ENCODE measurements at places on chromosomes 6 and 20.

DNA sequence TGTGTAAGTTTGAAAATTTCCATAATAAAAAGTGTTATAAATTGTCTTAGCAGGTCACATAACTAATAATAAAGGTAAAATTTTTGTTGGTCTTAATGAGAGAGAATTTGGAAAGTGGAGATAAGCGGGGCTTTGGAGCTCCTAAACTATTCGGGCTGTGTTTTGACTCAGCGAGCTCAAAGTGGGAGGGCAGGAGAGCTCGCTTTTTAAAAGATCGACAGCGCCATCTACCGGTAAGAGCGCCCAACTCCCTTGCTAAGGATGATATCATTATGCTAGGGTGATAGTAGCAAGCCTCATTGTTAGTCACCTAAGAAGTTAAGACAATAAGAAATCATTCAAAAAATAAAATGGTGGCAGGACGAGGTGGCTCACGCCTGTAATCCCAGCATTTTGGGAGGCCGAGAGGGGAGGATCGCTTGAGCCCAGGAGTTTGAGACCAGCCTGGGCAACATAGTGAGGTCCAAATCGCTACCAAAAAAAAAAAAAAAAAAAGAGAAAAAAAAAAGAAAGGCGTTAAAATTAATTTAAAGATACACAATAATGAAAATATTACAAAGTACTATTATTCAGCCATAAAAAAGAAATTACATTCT is 24.8 kb downstream of the C6orf15 start:
- peak; percentile 83 for DNase-seq

DNA sequence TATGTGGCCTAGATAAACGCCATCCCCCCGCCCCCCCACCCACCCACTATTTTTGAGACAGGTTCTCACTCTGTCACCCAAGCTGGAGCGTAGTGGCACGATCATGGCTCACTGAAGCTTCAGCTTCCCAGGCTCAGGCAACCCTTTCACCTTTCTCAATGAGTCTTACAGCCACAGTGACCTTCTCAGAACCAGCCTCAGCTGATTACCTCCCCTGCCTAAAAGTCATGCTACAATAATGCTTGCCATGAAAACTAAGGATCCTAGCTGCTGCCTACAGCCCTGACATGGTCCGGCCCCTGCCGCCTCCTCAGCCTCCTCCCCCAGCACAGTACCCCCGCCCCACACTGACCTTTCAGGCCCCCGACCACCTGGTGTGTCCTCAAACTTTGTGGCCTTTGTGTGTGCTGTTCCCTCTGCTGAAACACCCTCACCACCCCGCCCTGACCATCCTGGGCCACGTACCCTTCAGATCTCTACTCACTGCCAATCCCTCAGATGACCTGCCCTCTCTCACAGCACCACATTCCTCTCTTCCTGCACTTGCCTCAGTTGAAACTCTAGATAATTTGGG is 31.3 kb downstream of the PNPLA1 start:
- DNase-seq: no peak

DNA sequence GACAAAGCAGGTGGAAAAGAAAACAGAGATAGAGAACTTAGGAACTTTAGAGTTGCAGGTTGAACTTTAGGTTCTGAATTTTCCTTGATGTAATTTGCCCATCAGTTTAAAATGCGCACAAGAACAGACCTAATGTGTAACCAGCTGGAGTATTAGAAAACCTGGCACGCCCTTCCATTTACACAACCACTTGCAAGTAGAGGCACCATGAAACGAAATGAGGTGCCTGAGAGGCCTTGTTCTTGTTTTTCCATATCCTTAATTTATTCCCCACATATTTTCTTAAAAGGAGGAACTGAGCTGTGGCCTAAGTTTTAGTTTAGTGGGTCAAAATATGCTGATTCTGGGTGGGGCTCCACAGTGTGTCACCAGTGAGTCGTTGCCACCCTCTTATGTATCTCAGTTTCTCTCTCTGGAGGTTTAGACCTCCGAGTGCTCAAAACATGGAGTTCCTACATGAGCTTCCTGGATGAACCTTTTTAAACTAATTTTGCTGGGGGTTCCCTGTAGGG is 17.2 kb upstream of the IL22RA2 start:
- DNase-seq: no peak

DNA sequence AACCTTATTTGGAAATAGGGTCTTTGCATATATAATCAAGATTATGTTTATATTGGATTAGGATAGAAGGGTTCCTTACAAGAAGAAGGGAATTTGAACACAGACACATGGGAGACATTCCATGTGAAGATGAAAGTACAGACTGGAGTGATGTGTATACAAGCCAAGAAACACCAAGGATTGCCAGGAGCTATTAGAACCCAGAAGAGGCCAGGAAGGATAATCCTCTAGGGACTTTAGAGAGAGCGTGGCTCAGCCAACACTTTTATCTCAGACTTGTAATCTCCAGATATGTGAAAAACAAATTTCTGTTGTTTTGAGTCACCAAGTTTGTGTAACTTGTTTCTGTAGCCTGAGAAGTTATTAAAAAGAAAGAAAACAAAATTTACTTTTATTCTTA is 1173.9 kb upstream of the CITED2 start:
- DNase-seq: no peak

DNA sequence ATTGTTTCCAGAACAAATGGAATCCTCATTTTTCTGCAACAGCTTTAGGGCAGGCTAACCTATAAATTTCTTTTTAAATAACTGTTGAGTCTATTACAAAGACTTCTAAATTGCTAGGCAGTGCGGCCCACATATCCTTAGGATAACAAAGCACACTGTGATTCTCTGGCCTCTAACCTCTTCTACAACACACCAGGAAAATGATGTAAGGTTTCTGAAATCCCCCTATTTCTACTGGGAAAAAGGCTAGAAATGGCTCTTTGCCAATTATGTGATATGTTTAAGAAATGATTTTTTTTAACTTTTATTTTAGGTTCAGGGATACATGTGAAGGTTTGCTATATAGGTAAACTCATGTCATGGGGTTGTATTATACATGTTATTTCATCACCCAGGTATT is 17.3 kb upstream of the NT5E start:
- DNase-seq: no peak

DNA sequence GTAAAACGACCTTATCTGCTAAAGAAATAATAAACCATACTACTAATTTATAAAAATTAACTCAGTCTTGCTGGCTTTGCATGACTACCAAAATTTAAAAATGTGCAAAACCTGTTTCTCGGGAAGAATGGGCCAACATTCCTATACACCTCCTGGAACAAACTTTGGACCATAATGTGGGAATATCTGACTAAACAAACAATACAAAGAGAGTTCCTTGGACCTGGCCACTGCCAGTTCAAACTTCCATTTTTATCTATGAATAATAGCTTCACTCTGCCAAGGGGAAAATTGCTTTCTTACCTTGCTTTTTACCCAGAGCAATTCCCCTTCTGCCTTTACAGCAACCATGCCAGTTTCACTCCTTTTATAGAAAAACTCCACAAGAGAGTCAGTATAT is 38.7 kb upstream of the POU5F1 start:
- DNase-seq: no peak

DNA sequence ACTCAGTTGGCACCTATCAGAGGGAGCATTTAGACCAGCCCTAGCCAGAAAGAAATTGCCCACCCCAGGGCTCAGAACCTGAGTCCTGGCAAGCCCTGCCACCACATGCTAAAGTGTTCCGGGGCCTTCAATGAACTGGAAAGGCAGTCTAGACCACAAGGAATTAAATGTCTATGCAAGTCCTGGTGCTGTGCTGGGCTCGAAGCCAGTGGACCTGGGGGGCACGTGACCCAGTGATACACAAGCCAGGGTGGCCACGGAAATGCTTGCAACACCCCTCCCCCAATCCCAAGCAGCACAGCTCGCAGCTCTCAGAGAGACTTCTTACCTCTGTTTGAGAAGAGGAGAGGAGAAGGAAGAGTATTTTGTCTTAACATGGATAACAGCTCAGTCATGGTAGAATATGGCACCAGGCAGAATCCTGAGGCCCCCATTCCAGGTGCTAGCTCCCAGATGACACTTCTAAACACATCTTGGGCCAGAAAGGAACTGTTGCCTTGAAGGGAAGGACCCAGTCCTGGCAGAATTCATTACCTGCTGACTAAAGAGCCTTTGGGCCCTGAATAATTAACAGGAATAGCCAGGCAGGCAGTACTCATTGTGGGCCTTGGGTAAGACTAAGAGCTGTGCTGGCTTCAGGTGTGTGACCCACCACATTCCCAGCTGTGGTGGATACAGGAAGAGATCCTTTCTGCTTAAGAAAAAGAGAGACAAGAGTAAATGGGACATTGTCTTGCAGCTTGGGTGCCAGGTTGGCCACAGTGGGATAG is 111.3 kb downstream of the BTBD9 start:
- DNase-seq: no peak

DNA sequence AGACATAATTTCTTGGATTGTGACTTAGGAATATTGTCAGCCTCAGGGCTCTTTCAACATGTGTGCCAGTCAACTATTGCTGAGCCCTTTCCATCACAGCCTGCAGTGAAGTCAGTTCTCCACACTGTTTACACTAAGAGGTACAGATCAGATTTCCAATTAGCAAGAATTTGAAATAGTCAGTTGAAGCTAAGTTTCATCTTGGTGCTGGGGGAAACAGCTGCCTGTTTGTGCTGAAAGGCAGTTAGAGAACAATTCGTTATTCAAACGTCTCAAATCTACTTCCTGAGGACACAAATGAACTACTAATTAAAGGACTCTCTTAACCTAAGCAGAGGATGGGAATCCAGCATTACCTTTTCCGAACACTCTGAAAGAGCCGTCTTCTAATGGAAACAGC is 25.9 kb downstream of the ADGRF1 start:
- DNase-seq: no peak

GRCh38 chr6:21182589-21182988 is 411.0 kb upstream of the SOX4 start:
- no peak for DNase-seq

DNA sequence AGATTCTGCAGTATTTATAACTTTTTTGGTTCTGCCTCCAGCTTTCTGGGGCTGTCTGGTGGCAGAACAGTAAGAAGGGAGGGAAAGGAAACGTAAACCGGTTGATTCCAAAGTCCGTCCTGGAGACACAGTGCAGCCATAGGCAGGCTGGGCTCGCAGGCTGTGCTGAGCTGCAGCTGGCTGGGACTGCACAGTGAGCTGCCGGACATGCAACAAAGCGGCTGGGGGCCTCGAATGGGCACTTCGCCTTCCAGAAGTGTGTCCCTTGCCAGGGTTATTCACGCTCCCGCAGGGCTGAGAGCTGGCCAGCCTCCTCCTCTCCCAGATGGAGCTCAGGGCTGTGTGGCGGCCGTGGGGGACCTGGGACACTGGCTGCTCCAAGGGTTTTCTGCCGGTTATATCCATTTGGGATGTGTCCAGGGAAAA is 78.1 kb upstream of the CD93 start:
- no peak for DNase-seq

- no peak for DNase-seq
These were observed 114.7 kb downstream of the GJA10 start for GRCh38 chr6:90008908-90009501.

GRCh38 chr6:3899061-3899460 is 49.9 kb downstream of the FAM50B start:
- DNase-seq: no peak
